Non-pigmented ciliary epithelial cell (primary cell): ENCODE measurements at places on chromosomes 11 and 22.

GRCh38 chr11:70036971-70037882, 40.9 kb upstream of the ANO1 start:
- no peak for DNase-seq

- DNase-seq: no peak
Measured at GRCh38 chr11:131449036-131450019, 78.9 kb downstream of the NTM start.

GRCh38 chr11:31582697-31583096, 73.1 kb downstream of the ELP4 start:
- no peak for DNase-seq

GRCh38 chr11:76654298-76654851, 16.2 kb downstream of the LRRC32 start:
- DNase-seq: no peak

DNA sequence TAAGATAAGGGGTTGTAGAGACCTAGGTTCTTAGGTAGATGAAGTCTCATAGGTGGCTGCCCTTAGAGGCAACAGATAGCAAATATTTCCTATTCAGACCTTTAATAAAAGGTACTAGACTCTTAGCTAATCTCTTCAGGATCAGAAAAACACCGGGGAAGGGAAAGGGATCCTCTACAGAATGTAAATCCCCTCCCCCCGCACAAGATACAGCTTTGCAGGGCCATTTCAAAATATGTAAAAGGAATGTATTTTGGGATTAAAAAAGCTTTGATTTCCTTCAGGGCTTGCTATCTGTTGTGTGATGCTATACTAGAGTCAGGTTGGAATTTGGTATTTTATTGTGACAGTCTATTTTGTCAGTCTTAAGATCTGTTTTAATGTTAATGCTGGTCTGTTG, 113.2 kb downstream of the SWAP70 start:
- DNase-seq: no peak

GRCh38 chr22:41596776-41597634, 7.4 kb upstream of the PMM1 start:
- DNase-seq: no peak

GRCh38 chr11:88619656-88620385, 282.3 kb upstream of the CTSC start:
- no peak for DNase-seq

- no peak for DNase-seq
Measured at GRCh38 chr11:40133498-40133897, 1326.0 kb downstream of the LRRC4C start.

GRCh38 chr11:134355656-134356055, 23.9 kb downstream of the GLB1L2 start:
- no peak for DNase-seq
